ENCODE measurements at places on chromosomes 6 and 20.

GRCh38 chr6:23647045-23647444, 479.0 kb upstream of the NRSN1 start:
- no peak for DNase-seq

DNA sequence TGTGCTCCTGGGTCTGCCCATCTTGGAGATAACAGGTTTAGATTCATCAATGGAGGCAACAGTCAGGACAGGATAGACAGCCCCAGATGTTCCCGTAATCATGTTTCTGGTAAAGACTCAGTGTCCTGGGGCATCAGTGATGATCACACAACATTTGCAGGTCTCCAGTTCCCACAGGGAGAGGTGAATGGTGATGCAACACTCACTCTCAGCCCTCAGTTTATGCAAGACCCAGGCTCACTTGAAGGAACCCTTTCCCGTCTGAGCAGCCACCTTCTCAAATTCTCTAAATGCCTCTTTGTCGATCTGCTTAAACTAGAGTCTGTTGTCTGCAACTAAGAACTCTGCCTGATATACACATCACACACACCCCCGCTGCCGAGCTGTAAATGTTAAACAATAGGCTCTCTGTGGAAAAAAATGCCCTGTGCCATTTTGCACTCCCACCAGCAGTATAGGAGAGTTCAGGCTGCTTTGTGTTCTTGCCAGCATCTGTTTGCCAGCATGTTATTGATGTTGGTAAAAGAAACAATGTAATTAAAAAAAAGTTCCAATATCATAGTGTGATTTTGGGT, 30.1 kb upstream of the SCP2D1 start:
- no peak for DNase-seq

DNA sequence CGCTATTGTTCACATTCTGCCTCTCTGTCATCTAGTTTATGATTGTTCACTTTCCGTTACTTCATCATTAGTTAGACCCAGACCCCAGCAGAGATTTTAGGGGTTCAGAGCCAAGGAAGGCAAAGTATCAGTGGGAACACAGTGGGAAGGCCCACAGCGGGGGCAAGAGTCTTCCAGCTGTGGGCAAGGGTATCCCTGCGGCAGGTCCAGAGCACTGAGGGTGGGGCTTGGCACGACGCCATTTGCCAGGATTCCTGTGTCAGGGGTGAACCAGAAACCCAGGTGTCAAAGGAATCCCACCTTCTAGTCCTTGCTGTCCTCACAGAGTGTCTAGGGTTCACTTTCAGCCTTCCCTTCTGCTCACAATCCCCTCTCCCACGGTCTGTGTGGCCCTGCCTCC, 13.3 kb downstream of the RAET1E start:
- no peak for DNase-seq

- DNase-seq: no peak
Measured at GRCh38 chr6:5762561-5762968, 244.2 kb downstream of the NRN1 start.

GRCh38 chr6:105345506-105345905, 57.4 kb downstream of the PREP start:
- no peak for DNase-seq

DNA sequence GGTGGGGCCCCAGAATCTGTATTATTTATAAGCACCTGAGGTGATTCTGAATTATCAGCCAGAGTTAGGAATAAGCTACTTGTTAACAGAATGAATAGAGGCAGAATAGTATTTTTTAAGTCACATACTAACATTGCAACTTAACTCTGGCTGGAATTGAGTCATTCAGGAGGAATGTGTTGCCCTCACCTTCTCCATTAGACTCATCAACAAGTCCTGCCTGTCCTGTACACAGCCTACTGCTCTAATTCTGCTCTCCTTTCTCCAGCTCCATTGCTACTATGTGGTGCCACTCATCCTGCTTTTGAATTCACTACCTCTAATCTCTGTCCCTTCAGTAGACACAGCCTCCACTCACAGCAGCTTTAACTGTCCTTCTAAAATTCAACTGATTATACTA, 669.4 kb downstream of the DHX35 start:
- DNase-seq: no peak

DNA sequence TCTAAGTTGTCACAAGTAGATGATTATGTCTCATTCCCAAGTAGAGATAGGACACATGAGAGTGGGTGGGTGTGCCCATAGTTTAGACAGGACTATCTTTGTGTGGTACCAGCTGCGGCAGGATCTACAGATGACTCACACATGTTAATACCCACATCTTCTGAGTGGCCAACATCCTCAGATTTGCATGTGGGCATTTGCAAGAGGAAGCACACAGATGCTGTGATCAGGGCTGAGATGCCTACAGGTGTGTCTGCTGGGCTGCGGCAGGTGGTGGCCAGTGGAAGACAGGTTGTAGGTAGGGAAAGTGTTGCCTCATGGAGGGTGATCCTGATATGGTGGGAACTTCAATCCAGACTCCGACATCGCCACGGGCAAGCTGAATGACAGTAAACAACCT, 50.8 kb downstream of the UTRN start:
- no peak for DNase-seq

GRCh38 chr6:135183532-135184440, 2.7 kb downstream of the MYB start:
- DNase-seq: peak; percentile 75

DNA sequence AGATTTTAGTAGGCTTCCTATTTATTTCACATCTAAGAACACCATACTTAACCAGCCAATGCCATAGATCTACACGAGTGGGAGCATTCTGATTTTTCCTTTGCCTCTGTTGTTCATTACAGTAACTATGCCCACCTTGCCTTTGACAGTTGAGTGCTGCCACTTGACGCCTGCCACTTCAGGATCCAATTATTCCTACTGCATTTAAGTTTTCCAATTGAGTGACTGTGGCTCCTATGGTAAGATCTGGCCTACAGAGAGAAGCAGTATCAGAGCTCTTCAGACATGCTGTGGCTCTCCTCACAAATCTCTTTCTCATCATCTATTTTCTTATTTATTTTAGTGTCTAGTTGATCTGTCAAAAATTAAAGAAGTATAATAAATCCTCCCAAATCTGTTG, 403.0 kb upstream of the SPTLC3 start:
- DNase-seq: no peak

- DNase-seq: no peak
Measured at GRCh38 chr6:154457046-154457713, 53.3 kb downstream of the CNKSR3 start.

DNA sequence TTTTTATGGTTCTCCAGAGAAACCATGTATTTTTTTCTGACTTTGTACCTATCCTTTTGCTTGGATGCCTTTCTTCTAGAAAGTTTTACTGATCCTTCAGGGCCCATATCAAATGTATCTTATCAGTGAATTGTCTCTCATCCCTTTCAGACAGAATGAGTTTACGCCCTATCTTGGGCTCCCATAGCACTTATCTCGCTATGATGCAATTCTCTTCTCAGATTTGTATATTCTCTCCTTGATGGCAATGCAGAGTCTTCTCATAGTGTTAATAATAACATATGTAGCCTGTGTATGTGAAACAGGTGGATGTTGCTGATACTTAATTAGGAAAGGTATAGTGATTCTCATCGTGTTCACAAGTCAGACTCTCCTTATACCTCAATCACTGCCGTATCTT, 336.2 kb downstream of the UTRN start:
- no peak for DNase-seq

DNA sequence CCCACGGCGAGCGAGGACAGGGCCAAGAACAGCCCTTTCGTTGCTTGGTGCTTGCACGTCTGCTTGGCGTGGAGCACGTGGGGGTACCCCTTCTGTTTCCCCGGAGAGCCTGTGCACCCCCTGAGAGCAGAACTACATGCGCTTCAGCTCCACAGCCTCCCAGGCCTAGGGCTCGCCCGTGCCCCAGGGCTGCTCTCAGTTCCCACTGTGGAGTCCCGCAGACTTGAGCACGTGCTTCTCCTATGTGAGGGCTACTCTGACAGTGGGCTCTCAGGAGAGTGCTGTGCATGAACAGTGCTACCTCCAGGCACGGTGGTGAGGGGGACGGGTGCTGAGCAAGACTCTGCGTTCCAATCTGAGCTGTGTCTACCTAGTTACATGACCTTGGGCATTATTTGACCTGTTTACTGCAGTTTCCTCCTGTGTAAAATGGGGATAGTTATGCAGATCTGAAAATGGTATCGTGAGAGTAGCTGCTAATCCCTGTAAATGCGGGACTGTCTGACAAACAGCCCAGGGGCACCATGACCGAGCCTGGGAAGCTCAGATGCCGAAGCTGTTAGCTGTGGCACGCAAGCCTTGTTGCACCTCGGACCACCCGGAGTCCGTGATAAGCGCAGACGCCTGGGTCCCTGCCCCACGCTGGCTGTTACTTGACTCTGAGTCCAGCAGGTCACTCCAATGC, 82.4 kb downstream of the IRF4 start:
- no peak for DNase-seq

- DNase-seq: no peak
Measured at GRCh38 chr6:158604048-158604406, 40.5 kb downstream of the DYNLT1 start.

DNA sequence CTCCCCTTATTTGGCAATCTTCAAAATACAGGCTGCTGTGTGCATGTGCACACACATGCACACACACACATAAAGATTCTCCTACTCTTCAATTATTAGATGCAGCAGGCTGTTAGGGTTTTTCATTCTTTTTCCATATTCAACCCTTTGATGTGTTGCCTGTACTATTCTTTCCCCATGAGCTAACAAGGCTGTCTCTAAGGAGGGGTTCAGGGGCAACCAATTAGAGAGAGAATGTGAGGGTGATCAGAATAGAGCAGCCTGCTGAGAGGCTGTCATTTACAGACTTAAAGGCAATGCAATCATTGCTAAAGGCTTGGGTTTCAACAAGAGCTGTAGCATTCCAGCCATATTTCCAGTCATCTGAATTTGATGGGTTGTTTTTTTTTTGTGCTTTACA, 467.4 kb upstream of the ID4 start:
- peak; percentile 55 for DNase-seq

GRCh38 chr6:26003102-26003694, 40.6 kb downstream of the TRIM38 start:
- DNase-seq: peak; percentile 45

Data from brain (organoid and tissue), 16 donors.